COR-L47 (cell line): ENCODE measurements at places on chromosomes 7 and 10.

DNA sequence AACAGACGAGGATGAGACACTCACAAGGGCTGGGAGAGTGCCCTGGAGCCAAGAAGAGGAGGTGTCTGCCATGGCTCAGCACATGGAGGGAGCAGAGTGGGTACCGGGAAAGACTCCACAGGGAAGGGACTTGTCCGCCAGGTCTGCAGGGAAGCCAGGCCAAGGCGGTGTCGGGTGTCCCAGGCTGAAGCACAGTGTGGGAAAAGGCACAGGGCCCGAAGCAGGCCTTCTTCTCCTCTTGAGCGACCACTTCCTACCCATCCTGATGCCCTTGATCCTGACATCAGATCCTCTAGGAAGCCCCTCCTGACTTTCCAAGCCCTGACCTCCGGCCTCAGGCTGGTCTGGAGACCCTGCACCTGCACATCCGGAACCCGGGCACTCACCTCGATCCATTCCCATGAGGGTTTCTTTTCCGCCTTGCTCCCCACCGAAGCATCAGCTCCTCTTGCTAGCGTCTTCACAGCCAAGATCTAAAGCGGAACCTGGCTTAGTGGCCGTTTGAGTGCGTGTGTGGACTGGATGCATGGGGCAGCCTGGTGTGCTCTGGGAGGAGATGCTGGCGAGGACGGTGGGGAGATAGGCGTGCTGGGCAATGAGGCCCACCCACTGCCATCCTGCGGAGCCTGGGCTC, 8.5 kb downstream of the CALML3 start:
- no peak for DNase-seq

GRCh38 chr10:88557658-88558057, 25.5 kb downstream of the RNLS start:
- DNase-seq = no peak

DNA sequence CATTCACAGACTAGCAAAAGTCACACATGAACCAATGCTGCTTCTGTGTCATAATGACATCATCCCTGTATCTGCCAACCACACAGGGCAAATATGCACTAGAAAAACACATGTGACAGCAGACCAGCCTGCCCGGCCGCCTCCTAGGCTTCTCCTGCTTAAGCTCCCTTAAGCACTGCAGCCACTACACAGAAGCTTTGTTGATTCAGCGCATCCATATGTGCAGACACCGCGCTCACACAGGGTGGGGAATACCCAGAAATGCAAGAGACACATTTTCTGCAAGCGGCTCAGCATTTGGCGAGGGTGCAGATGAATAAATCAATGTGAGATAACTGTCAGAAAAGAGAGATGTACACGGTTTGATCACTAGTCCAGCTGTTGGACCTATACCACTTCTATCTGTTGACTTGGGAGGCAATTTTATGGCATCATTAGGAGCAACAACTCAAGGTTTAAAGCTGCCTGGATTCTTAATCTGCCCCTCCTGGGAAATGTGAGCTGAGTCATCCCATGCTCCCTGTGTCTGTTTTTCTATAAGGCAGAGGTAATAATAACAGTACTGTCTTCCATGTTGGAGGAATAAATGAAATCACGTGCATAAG, 33.4 kb downstream of the CPXM2 start:
- no peak for DNase-seq

DNA sequence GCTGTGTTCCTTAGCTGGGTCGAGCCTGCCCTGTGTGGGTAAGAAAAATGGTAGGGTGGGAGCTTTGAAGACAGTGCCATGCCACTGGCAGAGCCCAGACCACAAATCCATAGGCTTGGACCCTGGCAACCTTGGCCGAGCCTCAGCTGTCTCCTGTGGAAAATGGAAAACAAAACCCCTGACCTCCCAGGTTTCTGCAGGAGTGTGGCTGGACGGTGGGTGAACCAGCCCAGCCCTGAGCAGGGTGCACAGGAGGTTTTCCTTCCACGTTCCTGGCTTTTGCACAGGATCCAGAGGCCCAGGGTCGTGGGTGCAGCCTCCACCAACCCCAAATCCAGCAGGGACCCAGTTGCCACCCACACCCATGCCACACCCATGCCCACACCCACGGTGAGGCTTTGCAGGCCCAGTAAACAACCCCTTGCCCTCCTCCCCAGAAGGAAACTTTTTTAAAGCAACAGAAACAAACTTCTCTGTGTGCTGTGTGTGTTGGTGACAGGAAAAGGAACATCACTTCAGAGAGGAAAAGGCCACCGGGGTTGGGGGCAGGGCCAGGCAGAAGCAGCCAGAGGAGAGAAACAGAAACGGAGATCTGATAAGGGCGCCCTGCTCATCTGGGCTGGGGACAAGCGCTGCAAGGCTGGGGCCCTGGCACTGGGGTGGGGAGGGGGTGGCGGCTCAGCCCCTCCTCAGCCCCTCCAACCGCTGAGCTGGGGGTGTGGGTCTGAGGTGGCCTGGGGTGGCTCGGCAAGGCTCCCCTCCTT, 20.7 kb upstream of the ZMIZ1 start:
- DNase-seq = no peak

- no peak for DNase-seq
Measured at GRCh38 chr10:68992636-68993440, 4.2 kb downstream of the KIFBP start.

GRCh38 chr7:41437257-41438196, 265.4 kb downstream of the INHBA start:
- no peak for DNase-seq

DNA sequence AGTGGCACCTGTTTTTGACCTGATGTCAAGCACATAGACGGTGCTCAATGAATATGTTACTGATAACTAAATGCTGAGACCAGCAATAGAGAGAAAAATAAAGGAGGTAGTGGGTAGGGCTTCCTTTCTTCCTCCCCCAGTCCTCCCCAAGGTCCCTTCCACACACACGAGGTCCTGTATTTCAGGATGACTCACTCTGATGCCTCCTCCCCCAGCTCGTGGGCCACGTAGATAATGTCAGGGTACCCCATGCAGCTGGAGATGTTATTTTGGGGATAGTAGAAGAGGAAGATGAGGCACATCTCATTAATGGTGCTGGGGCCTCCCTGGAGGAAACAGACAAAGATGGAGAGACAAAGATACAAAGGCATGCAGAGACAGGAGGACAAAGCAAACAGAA, 17.3 kb downstream of the PRSS58 start:
- no peak for DNase-seq

DNA sequence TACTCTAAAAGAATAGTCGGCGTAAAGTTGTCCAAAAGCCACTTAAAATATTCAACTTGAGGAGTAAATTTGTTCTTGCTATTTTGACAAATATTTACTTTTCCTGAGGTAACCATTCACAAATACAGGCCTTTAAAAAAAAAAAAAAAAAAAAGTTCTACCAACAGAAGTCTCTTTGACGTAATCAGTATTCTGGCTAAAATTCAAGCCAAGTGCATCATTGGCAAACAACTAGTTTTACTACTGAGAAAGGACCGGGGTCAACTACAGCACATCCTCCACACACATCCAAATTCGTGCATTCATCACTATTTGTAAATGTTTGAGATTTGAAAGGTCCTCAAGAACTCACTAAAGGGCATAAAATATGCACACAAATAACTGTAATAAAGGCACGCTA, 2.0 kb downstream of the OAT start:
- no peak for DNase-seq

GRCh38 chr7:120337308-120337907, 64.4 kb downstream of the KCND2 start:
- no peak for DNase-seq

DNA sequence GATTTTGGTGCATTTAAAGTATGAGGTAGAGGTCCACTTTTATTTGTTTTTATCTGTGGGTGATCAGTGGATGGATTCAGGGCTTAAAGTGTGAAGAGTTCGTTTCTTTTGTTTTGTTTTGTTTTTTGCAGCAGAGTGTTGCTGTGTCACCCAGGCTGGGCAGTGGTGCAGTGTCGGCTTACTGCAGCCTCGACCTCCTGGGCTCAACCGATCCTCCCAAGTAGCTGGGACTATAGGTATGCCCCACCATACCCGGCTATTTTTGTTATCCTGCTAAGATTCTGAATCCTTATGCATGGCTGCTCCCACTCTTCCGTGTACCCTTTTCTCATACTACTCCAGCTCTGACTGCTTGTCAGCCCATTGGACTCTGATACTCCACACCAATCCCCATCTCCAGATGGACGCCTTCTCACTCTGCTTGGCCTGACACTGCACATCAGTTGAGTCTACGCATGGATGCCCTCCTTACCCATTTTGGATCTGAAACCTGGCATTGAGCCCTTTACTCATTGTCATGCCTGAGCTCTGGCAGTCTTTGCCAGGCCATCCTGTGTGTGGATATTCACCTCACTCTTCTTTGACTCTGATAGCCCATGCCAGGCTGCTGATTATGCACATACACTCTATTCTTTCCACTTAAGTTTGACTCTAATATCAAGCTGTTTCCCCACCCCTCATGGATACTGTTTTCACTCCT, 119.5 kb downstream of the CCSER2 start:
- DNase-seq = no peak

DNA sequence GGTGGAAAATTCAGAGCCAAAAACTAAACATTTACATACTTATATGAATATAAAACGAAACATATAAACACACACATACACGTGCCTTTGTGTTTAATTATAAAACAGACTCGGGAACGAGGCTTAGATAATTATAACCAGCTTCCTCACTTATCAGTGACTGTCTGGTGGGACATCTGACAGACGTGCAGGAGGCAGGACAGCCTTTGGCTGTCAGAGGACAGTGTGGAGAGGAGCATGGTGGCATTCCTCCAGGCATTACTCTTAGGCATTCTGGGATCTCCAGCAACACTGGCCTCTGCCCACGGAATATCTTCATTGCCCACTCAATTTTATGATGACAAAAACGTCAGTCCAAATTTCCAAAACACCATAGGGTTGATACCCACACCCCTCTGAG, 262.2 kb upstream of the NFE2L3 start:
- no peak for DNase-seq

DNA sequence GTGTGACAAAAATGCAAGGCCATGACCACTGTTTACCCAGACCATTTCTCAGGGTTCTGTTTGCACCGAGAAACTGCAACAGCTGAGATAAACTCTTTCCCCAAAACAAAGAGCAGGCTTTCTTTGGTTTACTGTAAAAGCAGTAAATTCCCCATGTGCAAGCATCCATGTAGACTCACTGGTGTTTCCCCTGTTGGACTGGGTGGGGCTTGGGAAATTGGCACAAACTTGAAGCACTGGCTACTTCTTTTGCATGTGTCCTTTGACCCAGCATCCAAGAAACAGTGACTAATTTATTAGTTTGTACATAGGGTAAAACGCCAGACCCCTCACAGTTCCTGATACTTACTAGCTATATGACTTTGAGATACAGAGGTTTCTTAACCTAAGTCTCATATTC, 12.3 kb downstream of the IQUB start:
- DNase-seq = no peak

GRCh38 chr10:43127442-43127841, 10.8 kb upstream of the CSGALNACT2 start:
- DNase-seq = no peak

- no peak for DNase-seq
Measured at GRCh38 chr7:44097064-44097932, 6.8 kb upstream of the AEBP1 start.

- no peak for DNase-seq
Measured at GRCh38 chr7:27091105-27091504, 4.7 kb downstream of the HOXA1 start.

DNA sequence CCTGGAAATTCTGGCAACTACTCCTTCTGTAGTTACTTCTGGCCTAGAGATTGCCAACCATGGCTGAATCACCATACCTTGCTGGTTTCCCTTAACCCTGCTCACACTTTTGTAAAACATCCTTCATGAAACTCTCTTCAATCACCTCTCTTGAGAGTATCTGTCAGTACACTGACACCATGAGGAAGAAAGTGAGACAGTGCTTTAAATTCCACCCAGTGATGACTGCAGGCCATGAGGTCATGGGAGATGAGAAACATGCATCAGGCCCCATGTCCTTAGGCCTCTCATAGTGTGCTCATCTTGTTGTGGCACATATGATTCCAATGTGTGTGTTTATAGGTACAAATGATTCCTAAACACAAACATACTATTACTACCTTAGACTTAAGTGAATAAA, 24.6 kb upstream of the NAMPT start:
- no peak for DNase-seq

DNA sequence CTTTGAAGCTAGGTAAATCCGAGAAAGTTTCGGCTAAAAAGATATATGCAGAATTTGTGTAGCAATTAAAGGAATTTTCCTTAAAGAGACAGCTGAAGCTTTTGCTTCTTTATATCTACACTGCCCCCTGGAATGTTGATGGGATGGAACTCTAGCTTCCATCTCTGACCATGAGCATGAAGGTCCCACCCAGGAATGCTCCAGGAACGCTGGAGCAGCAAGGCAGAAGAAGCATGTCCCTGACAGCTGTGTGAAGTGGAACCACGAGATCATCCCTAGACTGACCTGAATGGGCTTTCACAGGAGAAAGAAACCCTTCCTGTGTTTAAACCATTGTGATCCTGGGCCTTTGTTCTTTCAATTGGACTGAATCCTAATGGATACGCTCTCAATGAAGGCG, 99.7 kb upstream of the NOBOX start:
- no peak for DNase-seq

- no peak for DNase-seq
Measured at GRCh38 chr7:111232249-111233084, 141.5 kb downstream of the LRRN3 start.

- no peak for DNase-seq
Measured at GRCh38 chr10:114408112-114408967, 4.0 kb upstream of the AFAP1L2 start.

- DNase-seq = no peak
Measured at GRCh38 chr7:66296001-66296521, 90.9 kb downstream of the TPST1 start.

- DNase-seq = peak; percentile 69
Measured at GRCh38 chr7:77538281-77539212, 1.5 kb downstream of the PTPN12 start.

GRCh38 chr10:73926152-73926764, 15.3 kb downstream of the PLAU start:
- no peak for DNase-seq

- DNase-seq = no peak
Measured at GRCh38 chr7:99219985-99220384, 12.1 kb upstream of the KPNA7 start.

DNA sequence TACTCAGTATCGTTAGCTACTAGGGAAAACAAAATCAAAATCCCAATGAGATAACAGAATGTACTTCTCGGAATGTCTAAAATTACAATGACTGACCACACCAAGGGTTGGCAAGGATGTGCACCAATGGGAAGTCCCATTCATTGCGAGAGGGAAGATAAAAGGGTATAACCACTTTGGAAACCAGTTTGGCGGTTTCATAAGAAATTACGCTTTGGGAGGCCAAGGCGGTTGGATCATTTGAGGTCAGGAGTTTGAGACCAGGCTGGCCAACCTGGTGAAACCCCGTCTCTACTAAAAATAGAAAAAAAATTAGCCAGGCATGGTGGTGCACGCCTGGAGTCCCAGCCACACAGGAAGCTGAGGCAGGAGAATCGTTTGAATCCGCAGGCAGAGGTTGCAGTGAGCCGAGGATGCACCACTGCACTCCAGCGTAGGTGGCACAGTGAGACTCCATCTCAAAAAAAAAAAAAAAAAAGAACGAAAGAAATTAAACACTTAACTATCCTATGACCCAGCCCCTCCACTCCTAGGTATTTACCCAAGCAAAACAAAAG, 7.6 kb downstream of the HACD1 start:
- no peak for DNase-seq

GRCh38 chr10:62636825-62637248, 167.7 kb upstream of the ADO start:
- no peak for DNase-seq

GRCh38 chr10:120612756-120613155, 155.7 kb downstream of the PLPP4 start:
- DNase-seq = no peak
